ENCODE measurements at places on chromosomes 4 and X.

DNA sequence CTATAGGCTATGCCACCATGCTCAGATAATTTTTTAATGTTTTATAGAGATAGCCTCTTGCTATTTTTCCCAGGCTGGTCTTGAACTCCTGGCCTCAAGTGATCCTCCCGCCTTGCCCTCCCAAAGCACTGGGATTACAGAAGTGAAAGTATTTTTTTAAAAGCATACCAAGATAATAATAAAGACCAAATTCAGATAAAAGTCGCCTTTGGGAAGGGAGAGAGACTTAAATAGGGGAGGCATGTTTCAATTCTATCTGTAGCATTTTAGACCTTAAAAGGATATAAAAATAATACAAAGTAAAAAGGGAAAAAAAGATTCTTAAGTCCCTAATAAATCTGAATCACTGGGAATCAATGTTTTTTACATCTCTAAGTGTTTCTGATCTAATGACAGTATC, 108.9 kb downstream of the AFAP1 start:
- DNase-seq, result no peak

DNA sequence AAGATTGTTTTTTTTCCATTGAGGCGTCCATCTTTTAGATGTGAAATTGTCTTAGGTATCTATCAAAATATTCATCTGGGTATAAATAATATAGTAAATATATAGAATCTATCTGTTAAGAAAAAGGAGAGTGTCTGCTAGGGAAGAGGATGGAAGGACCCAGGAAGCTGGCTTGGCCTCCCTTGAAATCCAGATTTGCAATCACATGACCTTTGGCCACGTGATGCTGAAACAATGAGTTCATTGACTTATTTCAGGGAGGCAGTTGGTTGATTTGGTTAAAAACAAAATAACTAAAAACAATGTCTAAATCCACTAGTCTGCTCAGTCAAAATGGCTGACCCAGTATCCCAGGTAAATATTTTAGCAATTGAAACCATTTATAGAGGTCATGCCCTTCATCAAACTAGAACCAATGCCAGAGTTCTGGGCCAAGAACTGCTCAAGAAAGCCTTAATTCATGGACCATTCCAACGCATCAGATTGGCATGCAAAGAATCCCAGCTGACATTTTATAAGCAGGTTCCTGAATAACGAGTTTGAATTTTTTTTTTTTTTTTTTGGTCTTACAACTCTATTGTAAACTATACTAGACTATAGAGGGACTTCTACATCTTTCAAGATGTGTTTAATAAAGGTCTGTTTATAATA, 172.7 kb downstream of the MID1 start:
- DNase-seq, result no peak

GRCh38 chrX:153499876-153500275, 5.1 kb downstream of the BGN start:
- DNase-seq, result no peak

GRCh38 chr4:88107406-88108107, 50.9 kb downstream of the ABCG2 start:
- DNase-seq, result no peak

DNA sequence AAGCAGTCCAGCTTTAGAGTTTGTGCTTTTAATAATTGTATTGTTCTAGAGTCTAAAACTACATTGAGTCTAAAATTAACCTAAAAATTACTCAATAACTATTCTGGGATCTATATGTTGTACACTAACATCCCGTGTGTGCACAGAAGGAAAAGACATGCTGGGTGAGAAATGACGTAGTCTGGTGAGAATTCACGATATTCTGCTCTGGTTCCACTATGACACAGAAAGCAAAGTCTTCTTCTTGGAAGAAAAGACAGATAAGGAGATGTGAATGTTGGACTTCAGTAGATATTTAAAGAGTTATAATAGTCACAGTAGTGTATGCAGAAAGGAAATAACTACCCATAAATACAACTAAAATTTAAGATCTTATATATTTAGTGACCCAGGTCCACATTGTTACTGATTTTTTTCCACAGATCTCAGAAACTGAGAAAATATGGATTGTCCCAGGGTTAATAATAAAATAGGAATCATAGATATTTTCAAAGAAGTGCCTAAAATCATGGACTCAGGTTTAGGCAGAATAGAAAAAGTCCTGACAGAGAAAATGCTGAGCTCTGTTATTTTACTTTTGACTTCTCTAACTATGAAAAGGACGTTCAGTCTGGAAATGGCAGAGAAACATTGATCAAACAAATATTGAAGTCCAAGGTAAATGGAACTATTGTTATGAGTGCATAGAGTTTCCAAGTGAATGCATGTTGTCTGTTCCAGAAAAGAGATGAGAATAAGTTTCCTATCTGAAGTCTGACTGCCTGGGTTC, 170.7 kb downstream of the ANKRD50 start:
- DNase-seq, result no peak

- DNase-seq, result no peak
These were observed 311.6 kb upstream of the GALNT7 start for GRCh38 chr4:172857026-172857425.

GRCh38 chrX:118373538-118373937, 27.6 kb downstream of the WDR44 start:
- DNase-seq, result no peak

DNA sequence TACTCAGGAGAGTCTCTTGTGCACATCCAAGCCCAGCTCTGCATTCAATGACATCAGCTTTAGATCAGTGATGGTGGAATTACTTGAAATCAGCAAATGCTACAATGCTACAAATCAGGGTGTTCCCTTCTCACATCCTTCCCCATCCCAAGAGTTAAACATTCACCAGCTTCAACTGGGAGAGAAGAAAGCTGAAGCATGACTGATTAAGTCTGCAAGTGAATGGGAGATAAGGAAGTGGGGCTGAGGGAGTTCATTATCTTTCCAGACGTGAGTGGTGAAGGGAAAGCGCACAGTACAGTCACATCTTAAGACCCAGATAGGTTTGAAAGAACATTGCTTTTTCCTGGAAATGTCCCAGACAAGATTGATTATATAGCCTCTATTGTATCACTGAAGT, 26.2 kb upstream of the MAP9 start:
- no peak for DNase-seq

DNA sequence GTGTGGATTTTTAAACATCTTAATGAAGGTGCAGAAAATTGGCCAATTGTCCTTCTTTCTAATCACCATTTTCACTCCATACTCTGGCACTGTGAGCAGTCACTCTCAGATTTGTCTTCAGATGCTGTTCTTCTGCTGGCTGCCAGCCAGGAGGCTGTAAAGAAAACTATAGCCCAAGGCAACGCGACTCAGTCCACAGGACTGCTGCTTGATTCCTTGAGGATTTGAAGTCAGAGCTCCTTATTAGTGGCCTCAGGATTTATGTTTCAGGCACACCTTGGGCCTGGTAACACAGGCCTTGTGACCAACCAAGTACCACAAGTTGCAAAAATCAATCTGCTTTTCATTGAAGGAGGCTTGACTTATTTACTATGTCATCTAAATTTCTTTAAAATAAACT, 342.6 kb downstream of the GPM6A start:
- DNase-seq, result no peak

DNA sequence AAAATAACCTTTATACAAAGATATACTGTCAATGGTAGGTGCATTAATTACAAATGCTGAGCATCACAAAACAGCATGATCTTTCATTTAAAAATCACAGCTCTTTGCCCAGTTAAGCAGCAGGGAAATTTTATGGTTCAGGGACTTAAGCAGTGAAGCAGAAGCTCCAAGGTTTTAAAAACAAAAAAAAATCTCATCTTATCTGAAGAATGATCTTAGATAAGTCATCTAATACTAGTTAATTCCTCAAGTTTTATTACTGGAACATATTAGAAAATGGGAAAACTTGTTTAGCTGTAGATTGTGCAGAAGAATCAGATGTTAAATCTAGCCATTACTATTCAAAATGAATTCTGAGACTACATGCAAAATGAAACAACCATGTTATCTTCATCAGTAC, 289.9 kb downstream of the GASK1B start:
- DNase-seq, result no peak

Data from activated CD4-positive, alpha-beta T cell treated with anti-CD3 and anti-CD28 coated beads, Interleukin-2, amount 50 U/mL, for 24 hours (primary cell).